Thyroid gland (tissue), 4 donors: ENCODE measurements at places on chromosomes 7 and 10. TPM values are rescaled to one million over a fixed set of nuclear protein-coding genes. Genes with fewer than 3 reads are reported as not detected.

The STK31 gene
- total RNA-seq = 2.3 TPM

The TEX36 gene
- total RNA-seq = not detected

GRCh38 chr10:88793712-88794299, 8.7 kb upstream of the LIPM start:
- H3K36me3 ChIP-seq = no peaks in the 10 kb centered on the region
- H3K27ac ChIP-seq = no peak overlapping the region
- no peaks in the 10 kb centered on the region for H3K4me1 ChIP-seq
- DNase-seq = no peak

- no peaks in the 10 kb centered on the region for H3K36me3 ChIP-seq
- DNase-seq = no peak
- H3K27me3 ChIP-seq = no peaks in the 10 kb centered on the region
Measured at GRCh38 chr7:14377646-14378266, 388.3 kb upstream of the ETV1 start.

GRCh38 chr7:41940760-41941343, 238.0 kb upstream of the INHBA start:
- peak; percentile 77 for DNase-seq
- H3K4me1 ChIP-seq = peaks cover 13% of the 10 kb centered on the region
- H3K4me3 ChIP-seq = no peak overlapping the region
- no peaks in the 10 kb centered on the region for H3K36me3 ChIP-seq
- H3K27me3 ChIP-seq = no peaks in the 10 kb centered on the region
- H3K27ac ChIP-seq = no peak overlapping the region

GRCh38 chr7:26859720-26860119, 4.7 kb downstream of the SKAP2 start:
- H3K4me3 ChIP-seq = no peak overlapping the region
- H3K36me3 ChIP-seq = no peaks in the 10 kb centered on the region
- H3K27me3 ChIP-seq = peaks cover 4% of the 10 kb centered on the region
- no peaks in the 10 kb centered on the region for H3K4me1 ChIP-seq

GRCh38 chr7:111987115-111987826, 218.9 kb downstream of the DOCK4 start:
- H3K36me3 ChIP-seq = no peaks in the 10 kb centered on the region
- H3K4me3 ChIP-seq = no peak overlapping the region
- DNase-seq = no peak
